ENCODE measurements at places on chromosomes 12 and 14.

GRCh38 chr14:55889124-55889523 is 229.1 kb upstream of the PELI2 start:
- DNase-seq, result peak; percentile 4

DNA sequence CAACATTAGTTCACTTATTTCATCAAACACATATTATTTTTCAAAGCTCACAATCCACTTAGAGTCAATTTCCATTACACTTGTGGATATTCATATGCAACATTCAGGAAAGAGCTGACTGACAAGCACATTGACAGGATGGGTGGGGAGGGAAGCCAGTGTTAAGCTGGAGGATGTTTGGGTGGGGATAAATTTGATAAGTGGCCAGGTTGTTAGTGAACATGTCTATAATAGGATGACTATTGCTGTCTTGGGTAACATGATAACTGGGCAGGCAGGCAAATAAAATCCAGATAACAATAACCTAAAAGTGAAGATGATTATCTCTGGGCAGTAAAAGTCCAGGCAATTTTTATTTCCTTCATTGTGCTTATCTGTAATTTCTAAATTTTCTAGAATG is 73.8 kb upstream of the OSBPL8 start:
- DNase-seq, result no peak

GRCh38 chr12:15446807-15447206 is 124.5 kb downstream of the PTPRO start:
- no peak for DNase-seq

GRCh38 chr14:87944987-87945604 is 47.9 kb downstream of the GALC start:
- DNase-seq, result no peak

GRCh38 chr14:56660677-56661389 is 81.2 kb downstream of the TMEM260 start:
- DNase-seq, result no peak

DNA sequence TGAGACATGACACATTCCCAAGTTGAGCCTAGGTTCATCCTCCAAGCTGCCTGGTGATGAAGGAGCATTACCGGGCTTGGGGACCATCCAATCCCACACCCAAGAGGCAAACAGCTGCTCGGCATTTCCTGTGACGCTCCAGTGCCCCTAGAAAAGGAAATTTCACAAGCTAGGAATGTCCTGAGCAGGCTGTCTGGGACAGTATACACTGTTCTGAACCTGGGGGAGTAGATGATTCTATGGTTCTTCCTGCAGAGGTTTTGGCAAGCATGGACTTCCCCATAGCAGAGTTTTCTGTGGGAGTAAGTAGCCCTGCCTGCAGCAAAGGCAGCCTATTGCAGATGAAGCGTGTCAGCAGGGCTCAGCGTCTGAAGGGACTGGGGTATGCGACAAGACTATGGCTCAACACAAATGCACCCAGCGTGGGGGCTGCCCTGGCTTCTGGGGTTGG is 47.4 kb upstream of the SRSF5 start:
- no peak for DNase-seq

DNA sequence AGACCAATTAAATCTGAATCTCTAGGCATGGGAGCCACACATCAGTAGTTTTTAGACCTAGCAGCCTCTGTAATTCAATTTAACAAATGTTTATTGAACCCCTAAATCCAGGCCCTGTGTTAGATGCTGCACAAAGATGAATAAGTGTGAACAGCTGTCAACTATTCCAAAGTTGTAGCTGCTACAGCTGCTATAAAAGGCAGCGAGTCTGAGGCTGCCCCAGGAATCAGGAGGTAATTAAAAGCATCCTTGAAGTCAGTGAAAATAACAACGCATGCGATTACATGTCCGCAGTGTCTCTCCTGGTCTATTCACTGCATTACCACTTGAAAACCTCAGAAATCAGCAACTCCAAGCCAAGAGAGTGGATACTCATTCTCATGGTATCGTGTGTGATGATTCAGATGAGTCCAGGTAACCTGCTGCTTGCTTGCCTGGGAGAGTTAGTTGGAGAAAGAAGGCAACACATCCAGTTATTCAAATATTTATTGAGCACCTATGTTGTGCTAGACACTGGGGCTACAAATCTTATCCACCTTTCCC is 34.9 kb upstream of the DDHD1 start:
- DNase-seq, result no peak

GRCh38 chr12:9605483-9605882 is 2.2 kb downstream of the KLRB1 start:
- no peak for DNase-seq
